ENCODE measurements at places on chromosomes 13 and 19.

DNA sequence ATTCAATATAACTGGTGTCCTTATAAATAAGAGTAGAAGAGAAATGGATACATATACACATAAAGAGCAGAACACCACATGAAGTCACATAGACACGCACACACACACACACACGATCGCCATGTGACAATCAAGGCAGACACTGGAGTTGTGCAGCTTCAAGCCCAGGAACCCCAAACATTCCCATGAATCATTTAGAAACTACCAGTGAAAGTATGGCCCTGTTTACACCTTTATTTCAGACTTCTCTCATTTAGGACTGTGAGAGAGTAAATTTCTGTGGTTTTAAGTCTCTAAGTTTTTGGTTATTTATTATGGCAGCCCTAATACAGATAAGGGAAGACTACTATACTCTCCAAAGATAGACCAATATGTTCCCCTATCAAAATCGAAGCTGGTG lies 20.4 kb upstream of the TNFSF13B start:
- DNase-seq, result no peak

- DNase-seq, result no peak
Measured at GRCh38 chr19:48799358-48800300, 11.2 kb downstream of the BCAT2 start.

DNA sequence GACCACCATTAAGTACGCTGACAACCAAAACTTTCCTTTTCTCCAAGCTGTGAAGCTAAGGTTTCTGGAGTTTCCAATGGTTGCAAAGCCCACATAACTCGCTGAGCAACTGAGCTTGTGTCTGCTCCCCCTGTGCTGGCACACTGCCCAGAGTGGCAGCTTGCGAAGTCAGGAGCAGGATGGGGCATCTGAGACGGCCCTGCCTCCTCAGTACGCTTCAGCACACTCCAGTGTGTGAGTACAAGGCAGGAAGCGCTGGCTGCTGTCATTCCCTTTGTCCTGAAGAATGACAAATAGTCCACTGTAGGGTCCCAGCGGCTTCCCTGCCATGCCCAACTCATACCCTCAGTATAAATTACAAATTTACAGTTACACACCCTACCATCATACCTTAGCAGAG lies 51.5 kb downstream of the SKA3 start:
- no peak for DNase-seq

- no peak for DNase-seq
Measured at GRCh38 chr13:72180253-72180952, 313.4 kb upstream of the DACH1 start.

DNA sequence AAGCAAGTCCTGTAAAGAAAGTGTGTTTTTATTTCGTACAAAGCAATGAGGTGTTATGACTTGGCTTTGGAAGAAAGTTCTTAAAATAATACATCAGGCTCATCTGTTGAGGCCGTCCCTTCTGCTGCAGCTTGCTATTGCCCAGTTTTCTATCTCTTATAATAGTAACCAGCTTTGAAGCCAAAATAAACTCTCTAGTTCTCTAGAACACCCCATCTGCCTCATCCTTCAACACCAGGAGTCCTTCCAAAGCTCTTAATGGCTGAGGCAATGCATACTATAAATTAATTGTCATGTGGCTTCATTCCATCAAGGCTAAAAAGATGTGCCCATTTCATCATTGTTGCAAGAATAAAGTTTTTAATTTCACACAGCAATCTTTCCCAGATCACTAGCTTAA lies 49.4 kb upstream of the IPO5 start:
- no peak for DNase-seq

- DNase-seq, result no peak
Measured at GRCh38 chr13:44649104-44649428, 72.9 kb upstream of the TSC22D1 start.

DNA sequence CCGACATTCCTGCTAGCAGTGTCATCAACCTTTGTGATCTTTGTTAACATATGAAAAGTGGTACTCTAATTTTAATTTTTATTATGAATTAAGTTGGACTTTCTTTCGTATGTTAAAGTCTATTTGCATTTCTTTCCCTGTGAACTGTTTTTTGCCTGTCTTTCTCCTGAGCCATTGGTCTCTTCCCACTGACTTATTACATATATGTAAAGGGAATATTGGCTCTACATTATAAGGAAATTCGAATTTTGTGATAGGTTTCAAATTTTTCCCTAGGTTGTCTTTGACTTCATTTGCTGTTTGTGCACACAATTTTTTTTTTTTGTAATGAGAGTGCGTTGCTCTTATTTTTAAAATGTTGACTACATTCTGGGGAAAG lies 442 bp upstream of the CDC16 start:
- no peak for DNase-seq

- DNase-seq, result no peak
Measured at GRCh38 chr13:78040205-78040830, 121.7 kb upstream of the EDNRB start.

DNA sequence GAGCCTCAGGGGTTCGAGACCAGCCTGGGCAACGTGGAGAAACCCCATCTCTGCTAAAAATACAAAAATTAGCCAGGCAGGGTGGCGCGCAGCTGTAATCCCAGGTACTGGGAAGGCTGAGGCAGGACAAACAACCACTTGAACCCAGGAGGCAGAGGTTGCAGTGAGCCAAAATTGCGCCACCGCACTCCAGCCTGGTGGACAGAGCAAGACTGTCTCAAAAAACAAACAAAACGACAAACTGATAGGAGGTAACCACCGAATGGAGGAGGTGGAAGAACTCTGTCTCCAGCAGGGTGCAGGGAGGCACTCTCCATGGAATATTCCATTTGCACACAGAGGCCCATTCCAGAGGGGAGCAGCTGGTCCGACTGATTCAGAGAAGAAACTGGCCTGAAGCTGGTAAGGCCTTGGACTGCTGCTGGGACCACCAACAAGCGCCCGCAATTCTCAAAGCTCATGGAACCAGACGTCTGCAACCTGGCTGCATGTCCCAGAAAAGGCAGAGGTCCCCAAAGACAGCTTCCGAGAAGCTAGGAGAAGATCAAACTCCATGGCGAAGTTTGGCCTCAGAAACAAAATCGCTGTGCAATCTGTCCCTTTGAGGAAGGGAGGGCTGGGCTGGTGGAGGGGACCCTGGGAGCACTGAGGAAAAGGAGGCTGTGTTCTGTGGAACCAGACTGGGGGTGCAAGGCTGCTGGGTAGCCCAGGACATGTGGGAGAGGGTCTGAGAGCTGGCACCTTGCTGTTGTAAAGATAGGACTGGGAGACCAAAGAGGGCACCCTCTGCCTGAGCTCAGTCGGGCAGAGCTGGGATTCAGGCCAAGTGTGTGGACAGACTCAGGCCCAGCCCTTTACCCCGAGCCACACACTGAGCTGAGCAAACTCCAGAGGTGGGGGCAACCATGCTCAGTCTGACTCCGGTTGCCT lies 35.2 kb downstream of the SLC25A42 start:
- DNase-seq, result no peak

DNA sequence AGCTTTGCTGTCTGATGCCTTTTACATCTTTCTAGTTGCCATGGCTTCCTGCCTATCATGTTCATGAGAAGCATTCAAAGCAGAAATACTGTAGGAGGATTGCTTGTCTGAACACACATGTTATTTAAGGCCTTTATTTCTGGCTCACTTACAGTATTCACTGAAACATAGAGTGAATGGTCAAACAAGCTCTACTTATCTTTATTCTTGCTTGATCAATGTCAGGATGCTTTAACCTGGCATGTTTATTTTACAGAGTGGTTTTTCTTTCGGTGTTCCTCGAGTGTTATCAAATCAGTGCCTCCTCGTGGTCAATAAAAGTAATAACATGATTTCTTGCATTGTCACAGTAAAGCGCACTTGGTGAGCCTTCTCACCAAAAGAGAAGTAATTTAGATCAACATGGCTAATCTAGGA lies 73.5 kb upstream of the PCDH17 start:
- DNase-seq, result no peak

GRCh38 chr13:95754069-95754468 lies 77.1 kb downstream of the DNAJC3 start:
- DNase-seq, result no peak

GRCh38 chr13:26887594-26887993 lies 127.0 kb upstream of the GPR12 start:
- DNase-seq, result no peak

GRCh38 chr13:33090755-33091414 lies 74.7 kb downstream of the KL start:
- no peak for DNase-seq

DNA sequence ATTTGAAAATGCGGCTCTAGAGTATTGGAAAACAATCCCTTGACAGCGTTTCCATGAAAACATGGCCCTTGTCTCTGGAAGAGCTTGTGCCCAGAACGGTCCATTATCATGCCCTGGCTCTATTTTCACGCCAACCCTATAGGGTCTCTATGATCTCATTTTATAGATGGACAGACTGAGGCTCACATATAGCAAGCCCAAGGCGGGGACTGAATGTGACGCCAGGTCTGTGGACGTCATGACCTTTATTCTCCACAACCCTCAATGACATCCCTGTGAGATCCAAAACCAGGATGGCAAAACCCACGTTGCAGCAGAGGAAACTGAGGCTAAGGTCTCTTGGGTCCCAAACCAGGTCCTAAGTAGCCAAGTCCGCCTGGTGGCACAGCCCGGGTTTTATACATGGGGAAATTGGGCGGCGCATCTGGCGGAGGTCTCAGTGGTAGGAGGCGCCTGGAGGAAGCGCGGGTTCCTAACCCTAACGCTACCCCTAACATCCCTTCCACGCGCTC lies 425 bp upstream of the COLGALT1 start:
- DNase-seq, result no peak

- DNase-seq, result no peak
Measured at GRCh38 chr13:114089751-114090400, 42.5 kb downstream of the RASA3 start.

DNA sequence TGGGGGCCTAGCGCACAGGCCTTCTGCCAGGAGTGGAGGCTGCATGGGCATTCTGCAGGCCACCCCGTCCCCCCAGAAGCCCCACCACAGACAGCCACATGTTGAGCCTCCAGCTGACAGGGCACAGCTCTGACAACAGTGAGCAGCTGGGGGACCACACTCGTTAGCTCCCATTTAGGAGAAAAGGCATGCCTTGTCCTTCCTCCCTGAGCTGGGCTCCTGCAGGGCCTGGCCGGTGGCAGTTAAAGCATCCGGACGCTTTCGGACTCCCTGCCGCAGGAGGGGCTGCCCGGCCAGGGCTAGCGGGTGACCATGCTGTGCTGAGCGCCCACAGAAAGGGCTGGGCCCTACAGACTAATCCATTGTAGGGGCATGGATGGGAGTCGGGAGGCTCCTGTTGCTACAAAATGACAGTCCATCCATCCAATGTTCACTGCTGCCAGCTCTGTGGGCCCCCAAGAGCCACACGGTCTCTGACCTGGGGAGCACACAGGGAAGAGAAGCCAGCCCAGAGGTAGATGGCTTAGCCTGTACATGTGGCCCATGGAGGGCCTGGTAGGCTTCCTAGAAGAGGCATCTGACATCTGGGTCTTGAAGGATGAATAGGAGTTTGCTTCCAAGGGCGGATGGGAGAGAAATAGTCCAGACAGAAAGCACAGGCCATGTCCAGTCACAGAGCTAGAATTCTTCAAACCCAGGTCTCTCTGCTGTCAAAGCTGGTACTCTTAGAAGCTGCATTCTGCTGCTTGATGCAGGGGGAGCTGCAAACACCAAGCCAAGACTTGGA lies 116.5 kb upstream of the VSTM2B start:
- no peak for DNase-seq

DNA sequence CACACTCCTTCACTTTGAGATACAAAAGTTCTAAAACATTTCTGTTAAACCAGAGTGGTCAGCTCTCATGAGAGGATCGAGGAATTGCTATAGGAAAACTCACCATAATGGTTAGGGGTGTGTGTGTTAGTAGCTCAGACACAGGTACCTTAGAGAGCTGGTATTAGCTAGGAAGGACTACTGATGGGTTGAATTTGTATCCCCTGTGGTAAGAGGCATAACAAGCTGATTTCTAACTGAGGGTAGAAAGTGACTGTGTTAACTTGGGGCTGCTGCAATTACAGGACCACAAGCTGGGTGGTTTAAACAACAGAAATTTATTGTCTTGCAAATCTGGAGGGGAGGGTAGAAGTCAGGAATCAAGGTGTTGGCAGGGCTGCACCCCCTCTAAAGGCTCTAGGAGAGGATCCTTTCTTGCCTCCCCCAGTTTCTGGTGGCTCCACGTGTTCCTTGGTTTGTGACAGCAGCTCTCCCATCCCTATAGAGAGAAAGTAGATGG lies 17.4 kb downstream of the LEUTX start:
- DNase-seq, result no peak

- no peak for DNase-seq
Measured at GRCh38 chr13:110330491-110331011, 23.5 kb downstream of the COL4A2 start.

- no peak for DNase-seq
Measured at GRCh38 chr13:97403893-97404750, 29.8 kb upstream of the RAP2A start.

- DNase-seq, result no peak
Measured at GRCh38 chr13:85332615-85333014, 466.6 kb downstream of the SLITRK6 start.

DNA sequence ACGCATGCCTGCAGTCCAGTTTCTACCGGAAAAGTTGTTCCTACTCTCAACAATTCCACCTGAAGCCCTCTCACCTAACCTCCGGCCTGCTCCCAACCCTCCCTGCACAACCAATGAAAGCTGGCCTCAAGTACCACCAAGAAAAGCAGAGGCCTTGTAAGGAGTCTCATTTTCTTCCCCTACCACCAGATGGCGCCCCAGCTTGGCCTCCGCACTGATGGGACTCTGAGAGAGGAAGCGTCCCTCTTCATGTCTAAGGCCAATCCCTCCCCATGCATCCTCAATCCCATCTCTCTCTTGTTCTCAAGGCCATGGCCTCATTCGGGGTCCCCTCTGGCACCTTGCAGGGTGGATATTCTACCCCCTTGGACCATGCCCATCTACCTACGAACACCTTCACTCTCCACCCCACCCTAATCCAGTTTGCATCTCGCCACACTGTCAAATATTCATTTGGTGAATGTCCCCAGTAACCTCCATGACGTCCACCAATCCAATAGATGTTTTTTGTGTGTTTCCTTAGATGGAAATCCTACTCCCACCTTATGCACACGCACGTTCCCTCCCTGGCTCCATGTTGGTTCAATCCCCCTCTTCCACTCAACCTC lies 412.8 kb downstream of the ZNF536 start:
- no peak for DNase-seq

Data from NCI-H1436 treated with DMSO at 0.1 percent for 48 hours (cell line).